SJSA1 (cell line): ENCODE measurements at places on chromosomes 6 and 20.

DNA sequence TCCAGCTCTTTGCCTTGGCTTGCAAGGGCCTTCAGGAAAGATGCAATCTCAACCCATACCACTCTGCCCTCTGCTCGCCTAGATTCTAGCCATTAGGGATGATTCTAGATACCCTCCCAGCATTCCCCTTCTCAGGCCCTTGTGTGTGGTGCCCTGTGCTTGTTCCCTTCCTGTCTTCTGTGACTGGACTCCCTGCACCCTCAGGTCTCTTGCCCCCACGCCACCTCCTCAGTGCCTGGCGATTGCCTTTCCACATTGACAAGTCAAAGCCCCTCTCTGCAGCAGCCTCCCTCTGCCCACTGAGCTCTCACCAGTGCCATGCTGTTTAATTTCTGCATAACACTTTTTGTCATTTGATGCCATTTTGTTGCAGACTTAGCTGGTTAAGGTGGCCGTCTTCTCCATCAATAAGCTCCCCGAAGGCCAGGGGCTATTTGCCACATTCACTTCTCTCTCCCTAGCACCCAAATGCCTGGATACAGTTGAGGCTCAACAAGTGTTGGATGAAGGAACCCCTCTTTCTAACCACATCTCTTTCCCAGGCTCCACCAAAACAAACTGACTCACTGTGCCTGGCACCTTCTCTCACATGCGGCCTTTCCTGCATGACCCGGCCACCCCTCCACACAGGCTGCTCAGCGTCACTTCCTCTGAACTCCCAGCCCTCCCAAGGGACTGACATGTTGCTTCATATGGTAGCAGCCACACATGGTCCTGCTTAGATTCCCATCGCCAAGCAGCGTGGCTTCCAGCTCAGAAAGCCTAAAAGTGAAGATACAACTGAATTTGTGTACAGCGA lies 4.6 kb upstream of the TXNDC5 start:
- no peak for DNase-seq

GRCh38 chr6:125983246-125983945 lies 2.9 kb upstream of the TRMT11 start:
- DNase-seq, result peak; percentile 75

GRCh38 chr6:136582711-136583471 lies 32.7 kb upstream of the MAP7 start:
- DNase-seq, result peak; percentile 37

DNA sequence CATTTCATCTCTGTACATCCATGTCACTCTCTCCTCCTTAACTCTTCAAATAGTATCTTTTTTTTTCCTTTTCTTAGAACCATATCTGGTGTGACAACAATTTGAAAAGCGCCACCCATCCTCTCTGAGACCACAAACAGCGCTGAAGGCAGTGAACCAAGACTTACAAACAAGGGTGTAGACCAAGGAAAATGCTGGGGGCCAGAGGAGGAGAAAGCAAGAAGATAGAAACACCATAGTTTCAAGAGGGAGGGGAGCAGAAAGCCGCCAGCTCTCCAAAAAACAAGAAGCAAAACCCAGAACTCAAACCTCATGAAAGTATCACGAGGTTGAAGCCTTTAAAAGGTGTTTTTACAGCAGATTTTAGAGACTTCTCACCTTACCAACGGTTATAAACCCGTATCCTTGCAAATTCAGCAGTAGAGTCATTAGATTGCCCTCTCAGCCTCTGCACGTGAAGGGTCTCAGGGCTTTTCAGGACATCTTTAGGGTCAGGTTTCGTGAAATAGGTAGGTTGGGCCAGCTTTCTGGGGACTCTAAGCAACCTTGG lies 13.3 kb upstream of the RIPOR2 start:
- no peak for DNase-seq

DNA sequence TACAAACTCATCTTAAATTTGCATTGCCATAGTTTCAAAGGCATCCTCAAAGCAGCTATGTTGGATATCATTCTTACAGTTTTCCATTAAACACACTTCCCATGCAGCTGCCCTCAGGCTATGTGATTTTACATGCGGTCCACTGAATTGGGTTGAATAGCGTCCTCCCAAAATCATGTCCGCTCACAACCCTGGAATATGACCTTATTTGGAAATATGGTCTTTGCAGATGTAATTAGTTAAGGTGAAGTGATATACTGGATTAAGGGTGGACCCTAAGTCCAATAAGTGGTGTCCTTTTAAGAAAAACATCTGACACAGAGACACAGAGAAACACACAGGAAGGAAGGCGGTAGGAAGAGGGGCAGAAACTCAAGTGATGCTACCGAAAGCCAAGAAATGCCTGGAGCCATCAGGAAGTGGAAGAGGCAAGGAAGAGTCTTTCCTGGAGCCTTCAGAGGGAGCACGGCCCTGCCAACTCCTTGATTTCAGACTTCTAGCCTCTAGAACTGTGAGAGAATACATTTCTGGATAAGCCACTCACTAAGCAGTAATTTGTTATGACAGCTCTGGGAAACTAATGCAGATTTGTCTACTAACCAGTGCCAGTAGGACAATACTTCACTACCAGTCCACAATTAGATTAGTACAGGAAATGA lies 42.7 kb upstream of the NHSL1 start:
- no peak for DNase-seq

DNA sequence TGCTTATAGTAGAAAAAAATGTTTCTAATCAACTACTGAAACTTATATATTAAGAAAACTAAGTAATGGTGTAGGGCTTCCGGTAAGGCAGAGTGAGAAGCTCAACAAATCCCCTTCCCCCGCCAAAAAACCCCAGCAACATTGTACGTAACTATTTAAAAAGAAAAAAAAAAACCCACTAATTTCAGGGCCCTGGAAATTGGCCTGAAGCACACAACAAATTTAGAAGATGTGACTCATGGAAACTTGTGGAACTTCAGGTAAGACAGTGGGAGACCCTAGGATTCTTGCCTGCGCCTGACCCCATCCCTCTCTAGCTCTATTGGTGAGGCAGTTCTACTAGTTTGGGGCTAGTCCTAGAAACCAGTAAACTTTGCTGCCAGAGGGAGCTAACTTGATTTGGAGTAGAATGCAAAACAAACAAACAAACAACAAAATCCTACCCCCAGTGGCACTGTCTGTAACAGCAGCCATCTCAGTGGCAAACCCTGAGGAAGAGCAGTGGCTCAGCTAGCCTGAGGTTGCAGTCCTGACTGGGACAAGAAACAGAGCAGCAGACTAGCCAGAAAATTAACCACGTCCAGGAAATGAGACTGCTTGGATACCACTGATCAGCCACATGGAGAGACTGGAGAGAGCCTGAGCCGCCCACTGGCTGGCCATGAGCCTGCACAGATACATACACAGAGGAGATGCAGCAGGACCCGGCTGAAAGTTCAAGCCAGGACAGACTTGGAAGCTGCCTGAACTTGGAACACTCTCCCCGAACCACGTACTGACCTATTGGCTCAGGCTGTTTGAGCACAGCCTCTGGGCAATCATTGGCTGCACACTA lies 135.1 kb downstream of the TBXT start:
- peak; percentile 44 for DNase-seq

DNA sequence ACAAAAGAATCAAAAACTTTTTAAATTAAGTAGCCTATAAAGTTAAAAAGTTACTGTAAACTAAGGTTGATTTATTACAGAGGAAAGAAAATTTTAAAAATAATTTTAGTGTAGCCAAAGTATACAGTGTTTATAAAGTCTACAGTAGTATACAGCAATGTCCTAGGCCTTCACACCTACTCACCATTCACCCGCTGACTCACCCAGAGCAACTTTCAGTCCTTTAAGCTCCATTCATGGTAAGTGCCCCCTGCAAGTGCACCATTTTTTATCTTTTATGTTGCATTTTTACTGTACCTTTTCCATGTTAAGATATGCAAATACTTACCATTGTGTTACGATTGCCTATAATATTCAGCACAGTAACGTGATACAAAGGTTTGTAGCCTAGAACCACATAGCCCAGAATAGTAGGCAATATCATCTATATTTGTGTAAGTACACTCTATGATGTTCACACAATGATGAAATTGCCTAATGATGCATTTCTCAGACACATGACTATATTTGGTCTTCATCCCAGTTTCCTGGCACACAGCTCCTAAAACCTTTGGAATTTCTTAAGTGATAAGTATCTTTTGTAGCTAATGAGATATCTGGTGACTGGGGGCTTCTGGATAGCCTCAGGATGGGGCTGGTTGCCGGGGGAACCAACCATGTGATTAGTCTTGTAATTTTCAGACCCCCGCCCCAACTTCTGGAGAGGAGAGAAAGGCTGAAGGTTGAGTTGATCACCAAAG lies 111.0 kb downstream of the MRPL14 start:
- no peak for DNase-seq

- no peak for DNase-seq
Observed at GRCh38 chr6:154481521-154482013, 28.9 kb downstream of the CNKSR3 start.

DNA sequence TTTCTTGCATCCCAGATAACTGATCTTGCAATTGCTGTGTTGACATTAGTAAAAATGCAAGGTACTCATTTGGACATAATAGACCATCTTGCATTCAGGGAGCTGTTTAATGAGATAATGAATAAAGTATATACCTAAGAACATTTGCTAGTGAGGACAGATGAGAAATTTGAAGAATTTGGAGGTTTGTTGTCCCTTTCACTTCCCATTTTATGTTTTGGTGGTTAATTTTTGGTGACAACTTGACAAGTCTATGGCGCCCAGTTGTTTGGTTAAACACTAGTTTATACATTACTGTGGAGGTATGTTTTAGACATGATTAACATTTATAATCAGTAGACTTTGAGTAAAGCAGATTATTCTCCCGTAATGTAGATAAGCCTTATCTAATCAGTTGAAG lies 300.2 kb upstream of the SYNCRIP start:
- DNase-seq, result no peak

GRCh38 chr6:155333414-155333813 lies 19.1 kb upstream of the TFB1M start:
- DNase-seq, result no peak

DNA sequence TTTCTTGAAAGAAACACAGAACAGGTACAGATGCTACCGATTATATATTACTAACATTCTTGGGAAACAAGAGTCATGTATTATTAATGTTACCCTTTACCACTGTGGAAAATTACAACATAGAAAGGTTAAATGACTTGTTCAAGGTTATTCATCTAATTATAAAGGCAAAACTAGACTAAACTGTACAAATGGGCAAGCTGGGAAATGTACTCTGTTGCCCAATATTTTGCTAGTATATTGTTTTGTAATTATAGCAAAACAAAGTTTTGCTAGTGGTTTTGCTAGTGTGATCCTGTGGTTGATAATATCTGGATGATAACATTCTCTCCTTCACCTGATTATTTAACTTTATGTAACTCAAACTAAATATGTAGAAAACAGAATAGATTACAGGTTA lies 96.5 kb downstream of the TINAG start:
- DNase-seq, result no peak

GRCh38 chr20:58148891-58149290 lies 79.6 kb downstream of the ANKRD60 start:
- DNase-seq, result no peak

- no peak for DNase-seq
Observed at GRCh38 chr6:53300656-53301551, 47.8 kb downstream of the ELOVL5 start.

DNA sequence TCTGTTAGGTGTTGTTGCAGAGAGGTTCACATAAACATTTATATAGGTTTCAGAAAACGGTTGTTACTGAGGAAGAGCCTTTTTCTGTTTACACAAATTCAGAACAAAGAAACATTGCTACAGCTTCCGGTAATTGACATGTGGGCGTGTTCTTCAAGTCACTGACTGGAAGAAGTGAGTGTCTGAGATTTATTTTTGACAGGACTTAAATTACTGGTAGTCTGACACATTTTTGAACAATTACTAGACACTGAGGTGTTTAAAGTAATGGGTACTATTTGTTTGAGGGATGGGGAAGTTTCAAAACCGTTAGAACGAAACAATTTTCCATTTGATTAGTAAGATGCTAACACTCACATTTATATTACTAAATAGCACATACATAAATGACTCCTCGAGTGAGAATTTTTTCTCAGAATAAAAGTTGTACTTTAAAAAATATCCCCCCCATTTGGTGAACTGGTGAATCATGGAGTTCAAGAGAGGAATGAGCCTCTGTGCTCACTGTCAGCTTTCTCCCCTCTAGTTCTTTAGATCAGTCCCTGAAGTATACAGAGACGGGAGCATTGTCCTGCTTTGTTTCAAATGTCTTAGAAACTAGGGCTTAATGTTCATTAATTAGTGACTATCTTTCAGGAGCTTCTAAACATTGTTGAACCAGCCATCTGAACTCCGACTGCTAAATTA lies 98.7 kb downstream of the TSHZ2 start:
- no peak for DNase-seq

GRCh38 chr6:26545627-26546026 lies 7.5 kb downstream of the HMGN4 start:
- DNase-seq, result no peak

DNA sequence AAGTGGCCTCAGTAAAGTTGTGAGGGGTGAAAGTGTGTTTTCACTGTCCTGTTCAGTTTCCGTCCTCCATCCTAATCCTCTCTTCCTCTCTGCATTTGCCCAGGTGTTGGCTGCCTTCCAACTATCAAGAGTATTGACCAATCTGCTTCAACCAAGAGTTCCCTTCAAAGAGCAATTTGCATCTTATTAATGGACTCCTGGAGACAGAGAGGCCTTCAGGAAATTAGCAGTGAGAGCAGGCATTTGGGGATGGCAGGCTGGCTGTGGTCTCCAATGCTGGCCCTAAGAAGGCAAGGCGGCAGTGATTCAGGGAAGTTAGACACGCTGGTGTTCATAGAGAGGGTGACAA lies 77.2 kb downstream of the GPR6 start:
- DNase-seq, result no peak

GRCh38 chr20:57326667-57327455 lies 2.7 kb upstream of the SPO11 start:
- DNase-seq, result no peak

GRCh38 chr20:29762620-29763019 lies 1494.8 kb upstream of the DEFB115 start:
- DNase-seq, result no peak

DNA sequence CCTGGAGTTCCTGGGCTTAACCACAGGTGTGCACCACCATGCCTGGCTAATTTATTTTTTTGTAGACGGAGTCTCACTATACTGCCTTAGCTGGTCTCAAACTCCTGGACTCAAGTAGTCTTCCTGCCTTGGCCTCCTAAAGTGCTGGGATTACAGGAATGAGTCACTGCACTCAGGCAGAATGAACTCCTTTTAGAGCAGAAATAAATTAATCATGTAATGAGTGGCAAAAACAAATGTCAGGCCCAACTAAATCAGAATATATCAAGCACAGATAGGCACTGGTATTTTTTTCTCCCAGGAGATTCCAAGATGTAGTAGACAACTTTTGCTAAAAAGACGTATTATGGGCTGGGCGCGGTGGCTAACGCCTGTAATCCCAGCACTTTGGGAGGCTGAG lies 2.6 kb downstream of the RPS10 start:
- no peak for DNase-seq

- DNase-seq, result no peak
Observed at GRCh38 chr6:2124260-2124709, 121.1 kb downstream of the GMDS start.

GRCh38 chr20:58991715-58992114 lies 10.7 kb downstream of the NELFCD start:
- DNase-seq, result no peak
